ENCODE measurements at places on chromosomes 5 and 9.
A peak's percentile ranks its signal among the peaks of the same experiment; 100 is the strongest.

- no peak for DNase-seq
Observed at GRCh38 chr5:63650581-63650980, 311.7 kb downstream of the HTR1A start.

GRCh38 chr5:141841378-141842180 lies 36.6 kb downstream of the PCDH1 start:
- DNase-seq: no peak

DNA sequence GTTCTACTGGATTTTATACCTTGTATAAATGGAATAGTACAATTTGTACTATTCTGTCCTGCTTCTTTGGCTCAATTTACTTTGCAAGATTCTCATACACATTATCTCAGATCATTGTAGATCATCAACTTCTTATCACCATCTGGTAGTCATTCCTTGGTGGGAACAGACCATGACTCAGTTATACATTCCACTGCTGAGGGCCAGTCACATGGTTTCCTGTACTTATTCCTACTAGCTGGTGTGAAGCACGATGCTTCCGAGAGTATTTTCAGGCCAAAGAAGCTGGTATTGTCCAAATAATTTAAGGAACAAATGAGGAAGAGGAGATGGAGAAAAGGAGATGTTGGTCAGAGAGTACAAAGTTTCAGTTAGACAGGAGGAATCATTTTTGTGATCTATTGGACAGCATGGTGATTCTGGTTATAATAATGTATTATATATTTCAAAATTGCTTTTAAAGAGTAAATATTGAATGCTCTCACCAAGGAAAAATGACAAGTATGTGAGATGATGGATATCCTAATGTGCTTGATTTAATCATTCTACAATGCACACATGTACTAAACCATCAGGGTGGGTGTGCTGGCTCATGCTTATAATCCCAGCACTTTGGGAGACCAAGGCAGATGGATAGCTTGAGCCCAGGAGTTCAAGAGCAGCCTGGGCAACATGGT lies 124.1 kb downstream of the SYK start:
- no peak for DNase-seq

GRCh38 chr5:42858687-42859086 lies 47.0 kb upstream of the SELENOP start:
- DNase-seq: no peak

DNA sequence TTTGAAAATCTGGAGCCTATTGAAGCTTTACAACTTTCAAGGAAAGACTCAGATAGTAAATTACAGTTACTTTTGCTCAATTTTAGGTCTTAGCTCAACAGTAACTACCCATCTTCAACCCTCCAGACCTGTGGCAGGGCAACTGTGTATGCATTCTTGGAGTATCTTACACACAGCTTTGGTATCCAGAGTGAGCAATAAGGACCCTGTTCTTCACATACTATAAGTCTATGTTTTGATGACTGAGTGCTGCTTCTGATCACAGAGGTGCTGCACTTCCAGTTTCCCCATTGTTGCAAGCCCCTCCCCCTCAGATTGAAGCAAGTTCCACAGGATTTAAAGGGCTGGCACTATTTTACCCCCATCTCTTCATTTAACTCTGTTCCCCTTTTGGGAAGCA lies 737.4 kb upstream of the GRAMD2B start:
- no peak for DNase-seq

- no peak for DNase-seq
Observed at GRCh38 chr5:33595303-33595702, 154.5 kb downstream of the TARS1 start.

DNA sequence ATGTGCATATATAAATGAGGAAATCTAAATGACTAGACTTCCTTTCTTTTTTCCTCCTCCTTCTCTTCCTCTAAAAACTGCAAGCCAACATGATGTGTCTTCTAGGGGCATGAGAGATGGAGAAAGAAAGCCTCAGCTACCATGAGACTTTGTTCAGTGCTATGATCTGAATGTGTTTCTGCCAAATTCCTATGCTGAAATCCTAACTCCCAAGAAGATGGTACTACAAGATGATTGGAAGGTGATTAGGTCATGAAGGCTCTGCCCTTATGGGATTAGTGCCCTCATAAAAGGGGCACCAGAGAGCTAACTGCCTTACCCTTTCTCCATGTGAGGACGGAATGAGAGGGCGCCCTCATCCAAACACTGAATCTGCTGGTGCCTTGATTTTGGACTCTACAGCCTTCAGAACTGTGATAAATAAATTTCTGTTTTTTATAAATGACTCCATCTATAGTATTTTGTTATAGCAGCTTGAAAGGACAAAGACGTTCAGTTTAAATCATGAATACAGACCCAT lies 72.2 kb upstream of the IL6ST start:
- no peak for DNase-seq

GRCh38 chr9:105662184-105663104 lies at the start of gene TAL2:
TAL2 (plus strand) TSS chr9:105662457; CDS start chr9:105662497, 40 bp downstream.
- no peak for DNase-seq

- no peak for DNase-seq
Observed at GRCh38 chr9:92122061-92122460, 6.8 kb upstream of the SPTLC1 start.

GRCh38 chr5:56476487-56476856 lies 243.3 kb upstream of the ANKRD55 start:
- DNase-seq: no peak

DNA sequence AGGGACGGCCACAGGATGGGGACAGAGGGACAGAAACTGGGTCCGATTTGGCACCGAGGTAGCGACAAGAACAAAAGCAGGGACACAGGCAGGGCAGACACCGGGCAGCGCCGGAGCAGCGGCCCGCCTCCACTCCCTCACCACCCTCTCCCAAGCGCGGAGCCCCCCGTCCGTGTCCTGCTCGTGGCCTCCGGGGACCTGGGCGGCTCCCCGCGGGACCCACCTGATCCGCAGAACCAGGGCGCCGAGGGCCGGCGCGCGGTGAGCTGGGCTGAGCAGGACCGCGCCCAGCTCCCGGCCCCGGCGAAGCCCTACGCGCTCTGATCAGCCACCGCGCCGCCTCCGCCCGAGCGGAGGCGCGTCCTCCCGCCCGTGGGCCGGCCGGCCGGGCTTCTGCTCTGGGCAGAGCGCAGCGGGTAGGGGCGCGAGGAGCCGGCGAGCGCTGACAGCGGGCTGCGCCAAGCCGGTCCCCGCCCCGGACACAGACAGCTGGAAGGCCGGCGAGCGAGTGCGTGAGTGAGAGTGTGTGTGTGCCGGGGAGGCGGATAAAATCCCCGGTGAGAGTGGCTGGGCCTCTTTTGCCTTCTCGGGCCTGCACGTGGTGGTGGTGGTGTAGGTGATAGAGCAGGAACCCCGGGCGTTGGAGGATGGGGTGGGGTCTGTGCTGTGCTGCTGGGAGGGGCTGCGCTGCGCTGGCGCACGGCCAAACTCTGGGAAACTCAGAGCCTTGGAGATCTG lies at the start of gene GGTA1:
Gene GGTA1 (minus strand): TSS at position 418 of the 738 bp plus-strand sequence. CDS start 31,922 bp downstream, outside the sequence.
- no peak for DNase-seq

- peak; percentile 22 for DNase-seq
Observed at GRCh38 chr9:7266911-7267595, 509.3 kb downstream of the KDM4C start.

- DNase-seq: no peak
Observed at GRCh38 chr9:107700847-107701246, 211.3 kb upstream of the KLF4 start.

Measured in NCI-H2081 treated with DMSO at 0.1 percent for 48 hours (cell line).